ENCODE measurements at places on chromosomes 2 and 18. TPM values are rescaled to one million over a fixed set of nuclear protein-coding genes. Genes with fewer than 3 reads are reported as not detected.

TCF23 gene
- total RNA-seq = not detected

GRCh38 chr18:45046228-45046627 lies 365.5 kb downstream of the SETBP1 start:
- DNase-seq = no peak

DNA sequence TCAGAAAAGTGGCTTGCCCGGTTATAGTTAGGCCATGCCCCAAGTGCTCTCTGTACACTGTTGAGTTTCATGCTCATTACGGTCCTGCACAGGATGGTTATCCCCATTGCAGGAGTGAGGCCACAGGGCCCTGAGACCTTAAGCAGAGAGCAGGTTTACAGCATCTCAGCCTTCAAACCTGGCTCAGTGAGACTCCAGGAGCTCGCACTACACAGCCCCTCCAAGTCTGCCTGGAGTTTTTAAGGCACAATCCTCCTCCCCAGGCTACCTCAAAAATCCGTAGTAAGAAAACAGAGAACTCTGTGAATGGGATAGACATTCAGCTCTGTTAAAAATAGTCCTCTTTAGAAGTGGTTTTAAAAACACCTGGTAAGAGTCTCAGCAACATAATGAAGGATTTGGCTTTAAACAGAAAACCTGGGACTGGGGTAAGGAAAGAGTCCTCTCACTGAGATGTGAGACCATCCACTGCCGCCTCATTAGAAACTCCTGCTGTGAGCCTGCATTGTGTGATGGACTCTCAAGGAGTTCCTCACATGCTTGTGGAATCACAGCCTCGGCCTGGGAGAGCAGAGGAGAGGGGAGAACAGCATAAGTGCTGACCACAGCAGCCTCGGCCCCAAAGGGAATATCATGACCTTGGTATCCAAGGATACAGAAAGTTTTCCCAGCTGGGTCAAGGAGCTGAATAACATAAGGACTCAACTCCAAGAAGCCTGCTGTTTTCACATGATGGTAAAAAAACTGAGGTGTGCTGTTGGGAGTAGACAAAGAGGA lies 214.8 kb downstream of the ATAD2B start:
- DNase-seq = peak; percentile 31

CCBE1 gene
- total RNA-seq = 5.3 TPM

EPG5 gene
- 38.8 TPM for total RNA-seq

MYO5B gene
- 12.8 TPM for total RNA-seq

- DNase-seq = no peak
These were observed 35.9 kb downstream of the PTPN4 start for GRCh38 chr2:119795309-119796303.

Data from tongue (tissue), 3 donors.